Tongue (tissue), 3 donors: ENCODE measurements at places on chromosomes 6 and 20. TPM values are rescaled to one million over a fixed set of nuclear protein-coding genes. Genes with fewer than 3 reads are reported as not detected.

DNA sequence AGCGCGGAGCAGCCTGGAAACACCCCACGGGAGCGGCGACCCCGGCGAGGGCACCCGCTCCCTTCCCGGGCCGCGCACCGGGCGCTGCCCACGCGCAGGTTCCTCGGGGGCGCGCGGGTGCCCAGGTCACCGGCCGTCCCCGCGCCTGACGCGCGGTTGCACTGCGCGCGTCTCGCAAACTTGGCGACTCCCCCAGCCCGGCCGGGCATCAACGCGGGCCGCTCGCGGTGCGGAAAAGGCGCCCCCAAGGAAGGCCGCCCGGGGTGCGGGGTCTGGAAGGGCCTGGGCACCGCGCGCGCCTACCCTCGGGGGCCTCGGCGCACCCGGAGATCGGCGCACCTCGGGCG lies 555 bp upstream of the ZBTB46 start:
- no peak for DNase-seq

GRCh38 chr20:15643713-15644112 lies 929.5 kb downstream of the KIF16B start:
- DNase-seq, result no peak

DNA sequence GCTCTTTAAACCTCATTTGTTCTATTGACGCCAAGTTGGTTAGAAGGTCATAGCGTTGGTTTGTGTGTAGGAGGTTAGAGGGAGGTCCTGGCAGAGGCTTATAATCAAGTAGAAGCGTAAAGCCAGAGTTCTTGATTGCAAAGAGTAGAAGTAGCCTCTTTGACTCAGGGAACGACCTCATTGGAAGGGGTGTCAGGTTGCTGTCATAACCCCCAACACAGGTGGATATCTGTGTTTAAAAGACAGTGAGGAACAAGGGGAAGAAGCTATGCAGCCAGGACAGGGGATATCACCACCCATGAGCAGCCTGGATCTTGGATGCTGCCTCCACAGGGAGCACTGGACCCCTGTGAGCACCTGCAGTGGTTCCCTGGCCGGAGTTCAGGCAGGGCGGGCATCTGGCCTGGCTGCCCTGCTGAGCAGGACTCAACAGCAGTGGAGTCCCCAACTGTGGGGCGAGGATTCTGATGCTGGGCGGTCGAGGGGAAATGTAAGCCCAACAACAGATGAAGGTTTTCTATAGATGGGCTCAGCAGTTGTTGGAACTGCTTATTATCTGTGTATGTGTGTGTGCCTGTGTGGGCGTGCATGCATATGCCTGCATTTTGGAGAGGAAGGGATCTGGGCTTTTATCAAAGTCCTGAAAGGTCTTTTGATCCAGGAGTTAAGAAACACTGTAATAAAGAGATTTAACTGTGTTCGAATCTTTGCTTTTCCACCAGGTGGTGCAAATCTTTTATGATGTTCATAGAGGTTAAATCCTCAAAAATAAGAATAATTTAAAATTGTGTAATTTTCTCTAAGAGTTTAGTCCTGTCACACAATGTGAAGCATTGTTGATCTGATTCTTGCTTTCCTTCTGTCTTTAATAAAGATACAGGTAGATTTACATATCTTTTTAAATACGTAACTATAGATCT lies 27.7 kb downstream of the HIVEP1 start:
- no peak for DNase-seq

C6orf118 gene
- total RNA-seq, result 0.72 TPM

- DNase-seq, result no peak
Observed at GRCh38 chr6:108762394-108762793, 85.8 kb upstream of the ARMC2 start.

GRCh38 chr6:85662251-85662650 lies 19.6 kb upstream of the SYNCRIP start:
- no peak for DNase-seq

DNA sequence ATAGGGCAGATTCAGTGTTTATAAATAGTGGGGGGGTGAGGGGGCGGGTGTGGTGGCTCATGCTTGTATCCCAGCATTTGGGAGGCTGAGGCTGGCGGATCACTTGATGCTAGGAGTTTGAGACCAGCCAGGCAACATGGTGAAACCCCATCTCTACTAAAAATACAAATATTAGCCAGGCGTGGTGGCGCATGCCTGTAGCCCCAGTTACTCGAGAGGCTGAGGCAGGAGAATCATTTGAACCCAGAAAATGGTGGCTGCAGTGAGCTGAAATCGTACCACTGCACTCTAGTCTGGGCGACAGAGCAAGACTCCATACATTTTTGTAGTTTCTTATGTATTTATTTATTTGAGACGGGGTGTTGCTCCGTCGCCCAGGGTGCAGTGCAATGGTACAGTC lies 109.0 kb upstream of the ZNF217 start:
- no peak for DNase-seq
